ENCODE measurements at places on chromosomes 6 and 20. TPM values are rescaled to one million over a fixed set of nuclear protein-coding genes. Genes with fewer than 3 reads are reported as not detected.
A peak's percentile ranks its signal among the peaks of the same experiment; 100 is the strongest.

DNA sequence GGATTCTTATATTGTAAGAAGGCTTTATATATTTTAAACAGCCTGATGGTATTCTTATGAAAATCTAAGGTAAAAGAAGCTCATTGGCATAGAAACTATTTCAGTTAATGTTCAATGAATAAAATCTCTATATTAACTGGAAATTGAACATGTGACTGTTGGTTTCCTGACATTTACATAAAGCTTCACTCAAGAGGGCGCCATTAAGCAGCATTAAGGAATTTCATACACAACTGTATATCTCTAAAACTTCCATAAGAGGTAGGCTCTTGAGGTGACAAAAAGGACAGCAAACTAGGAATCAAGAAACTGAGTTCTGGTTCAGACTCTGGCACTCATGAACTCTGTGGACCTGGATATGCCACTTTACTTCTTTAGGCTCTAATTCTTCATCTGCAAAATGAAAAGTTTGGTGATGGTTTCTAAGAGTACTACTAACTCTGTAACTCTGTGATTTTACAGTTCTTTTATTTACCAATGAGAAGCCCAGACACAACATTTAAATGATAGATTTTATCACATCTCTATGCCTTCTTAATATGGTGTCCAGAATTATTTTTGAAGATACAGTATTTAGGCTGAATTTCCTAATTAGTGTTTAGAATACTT, 147.5 kb downstream of the FLRT3 start:
- no peaks in the 10 kb centered on the region for H3K36me3 ChIP-seq
- DNase-seq, result peak; percentile 31
- no peak overlapping the region for H3K27ac ChIP-seq
- no peaks in the 10 kb centered on the region for H3K27me3 ChIP-seq
- no peaks in the 10 kb centered on the region for H3K4me1 ChIP-seq
- no peak overlapping the region for H3K4me3 ChIP-seq

- DNase-seq, result no peak
- H3K4me1 ChIP-seq, result no peaks in the 10 kb centered on the region
- H3K27me3 ChIP-seq, result no peaks in the 10 kb centered on the region
- no peak overlapping the region for H3K4me3 ChIP-seq
- H3K36me3 ChIP-seq, result no peaks in the 10 kb centered on the region
These were observed 520.0 kb upstream of the HS3ST5 start for GRCh38 chr6:114862819-114863218.

DNA sequence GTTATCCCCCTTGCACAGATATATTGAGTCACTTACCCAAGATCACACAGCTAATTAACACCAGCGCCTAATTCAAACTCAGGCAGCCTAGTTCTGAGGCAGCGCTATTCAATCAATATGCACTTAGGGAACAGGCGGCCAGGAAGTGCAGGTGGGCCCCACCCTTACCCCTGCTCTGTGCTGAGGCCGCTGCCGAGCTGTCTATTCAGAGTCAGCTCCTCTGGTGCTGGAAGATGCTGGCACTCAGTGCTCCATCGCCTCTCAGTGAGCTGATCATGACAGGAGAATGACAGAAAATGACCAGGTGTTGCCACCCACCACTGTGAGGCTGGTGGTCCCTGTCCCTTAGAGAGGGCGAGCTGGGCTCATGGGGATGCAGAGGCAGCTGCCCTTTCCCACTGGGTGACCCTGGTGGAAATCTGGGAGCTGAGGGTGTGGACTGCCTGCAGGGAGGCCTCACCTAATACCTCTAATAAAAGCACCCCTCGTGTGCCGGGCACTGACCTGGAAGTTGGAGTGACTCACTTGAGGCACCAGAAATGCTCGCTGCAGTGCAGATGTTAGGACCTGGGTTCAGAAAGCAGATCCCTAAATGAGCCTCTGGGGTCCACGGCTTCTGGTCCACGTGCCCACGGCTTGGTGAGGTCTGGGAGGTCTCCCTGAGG, 42.5 kb upstream of the CD93 start:
- no peaks in the 10 kb centered on the region for H3K27me3 ChIP-seq
- peak; percentile 32 for DNase-seq
- H3K36me3 ChIP-seq, result no peaks in the 10 kb centered on the region
- H3K27ac ChIP-seq, result no peak overlapping the region

- H3K27ac ChIP-seq, result peak overlapping the region; percentile 97
- H3K4me3 ChIP-seq, result peak overlapping the region; percentile 59
- peaks cover 10% of the 10 kb centered on the region for H3K4me1 ChIP-seq
- no peaks in the 10 kb centered on the region for H3K36me3 ChIP-seq
These were observed 57.9 kb downstream of the TRIM38 start for GRCh38 chr6:26020329-26021000.

The OR2J3 gene
- polyA plus RNA-seq, result not detected

The SYNDIG1 gene
- 5.1 TPM for polyA plus RNA-seq

The TRIM31 gene
- polyA plus RNA-seq, result 0.31 TPM

The CDH22 gene
- 0.08 TPM for polyA plus RNA-seq

GRCh38 chr20:1815502-1816085, 79.6 kb upstream of the SIRPA start:
- no peaks in the 10 kb centered on the region for H3K36me3 ChIP-seq
- no peaks in the 10 kb centered on the region for H3K27me3 ChIP-seq
- H3K4me1 ChIP-seq, result peaks cover 84% of the 10 kb centered on the region
- H3K4me3 ChIP-seq, result no peak overlapping the region
- no peak overlapping the region for H3K27ac ChIP-seq
- no peak for DNase-seq

The TCF15 gene
- polyA plus RNA-seq, result 2.4 TPM

- DNase-seq, result no peak
- H3K4me1 ChIP-seq, result no peaks in the 10 kb centered on the region
- no peak overlapping the region for H3K4me3 ChIP-seq
- H3K27me3 ChIP-seq, result no peaks in the 10 kb centered on the region
- no peaks in the 10 kb centered on the region for H3K36me3 ChIP-seq
These were observed 11.8 kb downstream of the ETV7 start for GRCh38 chr6:36375644-36376155.

GRCh38 chr6:3307436-3307835, 48.7 kb downstream of the PSMG4 start:
- no peak overlapping the region for H3K4me3 ChIP-seq
- no peak overlapping the region for H3K27ac ChIP-seq
- DNase-seq, result no peak

The RNGTT gene
- polyA plus RNA-seq, result 15.7 TPM

GRCh38 chr6:133887156-133887879, 1.6 kb upstream of the TCF21 start:
- H3K4me1 ChIP-seq, result no peaks in the 10 kb centered on the region
- H3K27me3 ChIP-seq, result peaks cover 36% of the 10 kb centered on the region
- no peak overlapping the region for H3K4me3 ChIP-seq
- no peak overlapping the region for H3K27ac ChIP-seq
- DNase-seq, result no peak
- H3K36me3 ChIP-seq, result no peaks in the 10 kb centered on the region

GRCh38 chr6:145485288-145485687, 250.0 kb downstream of the EPM2A start:
- H3K27ac ChIP-seq, result no peak overlapping the region
- no peaks in the 10 kb centered on the region for H3K36me3 ChIP-seq
- H3K4me3 ChIP-seq, result no peak overlapping the region
- DNase-seq, result no peak
- H3K4me1 ChIP-seq, result no peaks in the 10 kb centered on the region

DNA sequence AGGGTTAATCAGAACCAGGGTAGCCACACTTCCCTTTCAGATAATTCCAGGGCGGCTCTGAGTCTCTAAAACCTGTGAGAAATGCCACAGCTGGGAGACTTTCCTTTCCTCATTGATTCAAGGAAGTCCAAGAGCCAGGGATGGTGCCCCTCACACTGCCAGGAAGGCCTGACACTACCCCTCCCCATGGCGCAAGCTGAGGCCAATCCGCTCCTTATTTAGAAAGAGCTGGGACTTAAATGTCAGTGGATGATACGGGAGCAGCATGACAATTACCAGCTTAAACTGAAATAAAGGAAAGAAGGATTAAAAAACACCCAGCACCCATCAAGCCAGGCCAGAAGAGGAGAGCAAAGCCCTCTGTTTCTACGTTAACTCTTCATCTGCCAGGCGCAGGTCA, 244.4 kb downstream of the LRFN2 start:
- H3K4me3 ChIP-seq, result no peak overlapping the region
- no peak for DNase-seq
- no peak overlapping the region for H3K27ac ChIP-seq
- no peaks in the 10 kb centered on the region for H3K36me3 ChIP-seq

- H3K27ac ChIP-seq, result peak within 1 kb of the TSS; percentile 92
- peaks cover 11% of the 10 kb centered on the region for H3K4me1 ChIP-seq
- no peaks in the 10 kb centered on the region for H3K36me3 ChIP-seq
- H3K27me3 ChIP-seq, result no peaks in the 10 kb centered on the region
- H3K4me3 ChIP-seq, result peak within 1 kb of the TSS; percentile 70
These were observed at the start of gene ZDHHC14 for GRCh38 chr6:157380779-157381561. Gene ZDHHC14 (plus strand): TSS chr6:157381190.

DNA sequence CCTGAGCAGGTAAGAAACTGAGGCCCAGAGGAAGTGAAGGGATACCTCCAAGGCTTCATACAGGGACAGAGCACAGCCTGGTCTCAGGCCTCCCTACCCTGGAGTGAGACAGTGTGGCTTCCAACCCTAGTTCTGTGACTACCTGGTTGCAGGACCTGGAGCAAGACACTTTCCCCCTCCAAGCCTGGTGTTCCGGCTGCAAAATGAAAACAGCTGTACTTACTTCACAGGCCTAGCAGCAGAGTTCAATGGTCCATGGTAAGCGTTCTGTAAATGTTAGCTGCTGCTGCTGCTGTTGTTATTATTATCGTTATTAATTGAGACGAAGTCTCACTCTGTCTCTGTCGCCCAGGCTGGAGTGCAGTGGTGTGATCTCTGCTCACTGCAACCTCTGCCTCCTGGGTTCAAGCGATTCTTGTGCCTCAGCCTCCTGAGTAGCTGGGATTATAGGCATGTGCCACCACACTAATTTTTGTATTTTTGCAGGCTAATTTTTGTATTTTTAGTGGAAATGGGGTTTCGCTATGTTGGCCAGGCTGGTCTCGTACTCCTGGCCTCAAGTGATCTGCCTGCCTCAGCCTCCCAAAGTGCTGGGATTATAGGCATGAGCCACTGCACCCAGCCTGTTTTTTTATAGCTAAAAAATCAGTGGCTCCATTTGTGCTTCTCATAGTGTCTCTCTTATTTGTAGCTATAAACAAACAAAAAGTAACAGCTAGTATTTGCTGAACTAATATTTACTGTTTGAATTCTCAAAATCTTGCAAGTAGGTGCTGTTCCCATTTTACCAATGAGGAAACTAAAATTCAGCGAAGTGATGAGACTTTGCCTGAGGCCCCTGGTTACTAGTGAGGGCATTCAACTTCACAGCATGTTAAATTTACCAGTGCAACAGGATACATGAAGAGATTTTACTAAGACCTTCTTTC, 41.9 kb downstream of the COX4I2 start:
- H3K27me3 ChIP-seq, result no peaks in the 10 kb centered on the region
- no peak overlapping the region for H3K27ac ChIP-seq
- no peak overlapping the region for H3K4me3 ChIP-seq
- H3K4me1 ChIP-seq, result peaks cover 34% of the 10 kb centered on the region
- peaks cover 52% of the 10 kb centered on the region for H3K36me3 ChIP-seq

DNA sequence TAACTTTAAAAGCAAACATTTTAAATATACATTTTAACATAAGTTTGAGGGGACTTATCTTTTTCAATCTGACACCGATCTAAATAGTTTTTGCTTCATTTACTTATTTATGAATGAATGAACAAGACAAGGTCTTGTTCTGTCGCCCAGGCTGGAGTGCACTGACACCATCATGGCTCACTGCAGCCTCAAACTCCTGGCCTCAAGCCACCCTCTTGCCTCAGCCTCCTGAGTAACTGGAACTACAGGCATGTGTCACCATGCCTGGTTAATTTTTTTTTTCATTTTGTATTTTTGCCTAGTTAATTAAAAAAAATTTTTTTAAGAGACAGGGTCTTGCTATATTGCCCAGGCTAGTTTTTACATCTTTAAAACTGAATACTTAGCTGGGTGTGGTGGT, 25.4 kb downstream of the FBXO9 start:
- no peak for DNase-seq
- H3K36me3 ChIP-seq, result peaks cover 4% of the 10 kb centered on the region
- H3K4me3 ChIP-seq, result no peak overlapping the region
- no peak overlapping the region for H3K27ac ChIP-seq

The PCSK2 gene
- 0.33 TPM for polyA plus RNA-seq

DNA sequence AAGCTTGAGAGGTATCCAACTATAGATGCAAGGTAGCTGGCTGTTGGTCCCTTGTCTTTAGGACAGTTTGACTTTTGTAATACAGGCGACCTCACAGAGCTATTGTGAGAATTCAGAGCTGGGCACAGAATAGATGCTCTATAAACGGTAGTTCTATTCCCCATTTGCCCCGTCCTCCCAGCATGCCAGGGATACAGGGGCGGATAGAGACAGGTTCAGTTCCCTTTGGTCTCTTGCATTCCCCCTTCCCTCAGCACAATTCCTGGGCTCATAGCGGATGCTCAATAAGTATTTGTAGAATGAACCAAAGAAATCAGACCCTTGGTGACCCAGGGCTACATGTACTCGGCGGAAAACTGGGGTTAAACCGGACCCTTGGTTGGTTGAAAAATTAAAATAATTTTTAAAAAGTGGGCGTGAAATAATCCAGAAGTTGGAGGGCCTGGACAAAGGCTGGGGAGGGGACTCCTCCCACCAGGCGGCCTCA, 707 bp upstream of the TOP1 start:
- H3K36me3 ChIP-seq, result no peaks in the 10 kb centered on the region
- no peak for DNase-seq
- H3K4me3 ChIP-seq, result peak overlapping the region; percentile 27

GRCh38 chr6:30881392-30882203, 2.7 kb upstream of the DDR1 start:
- H3K4me3 ChIP-seq, result no peak overlapping the region
- no peaks in the 10 kb centered on the region for H3K36me3 ChIP-seq
- H3K4me1 ChIP-seq, result peaks cover 46% of the 10 kb centered on the region
- no peak for DNase-seq
- H3K27me3 ChIP-seq, result no peaks in the 10 kb centered on the region
- H3K27ac ChIP-seq, result peak overlapping the region; percentile 63

- no peak overlapping the region for H3K27ac ChIP-seq
- H3K36me3 ChIP-seq, result no peaks in the 10 kb centered on the region
- H3K27me3 ChIP-seq, result peaks cover 7% of the 10 kb centered on the region
- H3K4me3 ChIP-seq, result no peak overlapping the region
These were observed 63.4 kb downstream of the MDGA1 start for GRCh38 chr6:37634238-37634826.

- no peak for DNase-seq
- H3K27me3 ChIP-seq, result no peaks in the 10 kb centered on the region
- H3K4me3 ChIP-seq, result no peak overlapping the region
- H3K36me3 ChIP-seq, result no peaks in the 10 kb centered on the region
- H3K27ac ChIP-seq, result no peak overlapping the region
- peaks cover 10% of the 10 kb centered on the region for H3K4me1 ChIP-seq
These were observed 193.0 kb downstream of the ZFAND3 start for GRCh38 chr6:38012573-38012972.

The SRSF12 gene
- 9.0 TPM for polyA plus RNA-seq

The ENPP3 gene
- 0.66 TPM for polyA plus RNA-seq

The ARFGEF3 gene
- 7.5 TPM for polyA plus RNA-seq

The DST gene
- polyA plus RNA-seq, result 453 TPM

DNA sequence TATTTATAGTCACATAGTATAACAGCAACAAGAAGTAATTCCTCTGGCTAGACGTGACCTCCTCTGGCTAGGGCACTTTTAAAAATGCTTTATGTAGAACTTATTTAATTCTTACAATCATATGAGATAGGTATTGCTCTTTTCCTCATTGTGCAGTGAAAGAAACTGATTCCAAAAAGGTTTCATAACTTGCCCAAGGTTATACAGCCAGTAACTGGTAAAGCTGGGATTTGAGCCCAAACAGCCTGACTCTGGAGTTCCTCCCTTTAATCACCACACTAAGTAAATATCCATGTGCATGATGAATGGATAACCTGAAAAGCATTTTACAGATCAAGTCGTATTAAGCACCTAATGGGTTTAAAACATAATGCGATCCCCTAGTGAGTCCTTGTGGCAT, 214.6 kb downstream of the PRL start:
- H3K27ac ChIP-seq, result no peak overlapping the region
- H3K36me3 ChIP-seq, result no peaks in the 10 kb centered on the region
- H3K27me3 ChIP-seq, result no peaks in the 10 kb centered on the region
- no peaks in the 10 kb centered on the region for H3K4me1 ChIP-seq

Data from left lung (tissue), 14 donors.